NCI-H1048 (cell line): ENCODE measurements at places on chromosomes 7 and 10.

- no peak for DNase-seq
Measured at GRCh38 chr7:103711413-103711812, 265.4 kb upstream of the SLC26A5 start.

DNA sequence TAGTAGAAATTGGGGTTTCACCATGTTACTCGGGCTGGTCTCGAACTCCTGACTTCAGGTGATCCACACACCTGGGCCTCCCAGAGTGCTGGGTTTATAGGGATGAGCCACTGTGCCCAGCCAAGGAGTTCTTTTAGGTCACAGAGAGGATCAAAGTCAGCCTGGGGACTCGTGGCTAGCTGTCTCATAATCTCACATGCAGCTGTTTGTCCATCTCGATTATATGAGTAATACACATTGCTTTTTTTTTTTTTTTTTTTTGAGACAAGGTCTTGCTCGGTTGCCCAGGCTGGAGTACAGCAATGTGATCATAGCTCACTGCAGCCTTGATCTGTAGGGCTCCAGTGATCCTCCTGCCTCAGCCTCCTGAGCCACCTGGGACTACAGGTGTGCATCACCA is 2.2 kb downstream of the IFT22 start:
- no peak for DNase-seq

DNA sequence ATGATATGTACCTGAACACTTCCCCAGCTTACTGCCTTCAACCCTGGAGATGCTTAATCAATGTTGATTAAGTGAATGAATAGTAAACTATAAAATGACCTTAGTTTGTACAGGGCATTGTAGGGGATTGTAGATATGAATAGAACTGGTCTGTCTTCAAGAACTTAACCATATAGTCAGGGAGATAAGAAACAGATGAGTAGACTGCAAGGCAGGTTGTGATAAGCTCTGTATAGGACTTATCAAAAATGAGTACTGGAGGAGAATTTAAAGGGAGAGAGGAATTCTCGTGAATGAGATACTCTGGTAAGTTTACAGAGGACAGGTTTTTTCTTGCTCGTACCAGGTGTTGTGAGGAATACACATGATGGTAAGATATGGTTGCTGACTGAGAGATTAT is 27.6 kb downstream of the SGPL1 start:
- DNase-seq = no peak

DNA sequence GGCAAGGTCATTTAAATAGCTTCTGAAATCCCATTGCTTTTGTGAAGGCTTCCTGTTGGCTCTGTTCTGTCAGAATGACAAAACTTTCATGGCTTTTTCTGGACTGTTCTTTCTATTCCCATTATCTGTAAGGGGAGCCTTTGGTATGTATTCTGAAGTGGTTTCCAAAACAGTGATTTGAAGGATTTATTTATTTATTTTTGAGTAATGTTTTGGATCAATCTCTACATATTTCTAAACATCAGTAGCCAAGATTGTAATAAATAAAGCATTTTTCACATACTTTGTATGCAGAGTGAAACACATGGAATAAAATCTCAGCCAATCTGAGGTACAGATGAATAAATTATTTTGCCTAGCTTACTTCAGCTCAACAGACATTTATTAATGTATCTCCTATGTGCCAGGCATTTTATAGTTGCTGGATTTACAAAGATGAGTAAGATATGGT is 121.1 kb downstream of the BBS9 start:
- DNase-seq = no peak

DNA sequence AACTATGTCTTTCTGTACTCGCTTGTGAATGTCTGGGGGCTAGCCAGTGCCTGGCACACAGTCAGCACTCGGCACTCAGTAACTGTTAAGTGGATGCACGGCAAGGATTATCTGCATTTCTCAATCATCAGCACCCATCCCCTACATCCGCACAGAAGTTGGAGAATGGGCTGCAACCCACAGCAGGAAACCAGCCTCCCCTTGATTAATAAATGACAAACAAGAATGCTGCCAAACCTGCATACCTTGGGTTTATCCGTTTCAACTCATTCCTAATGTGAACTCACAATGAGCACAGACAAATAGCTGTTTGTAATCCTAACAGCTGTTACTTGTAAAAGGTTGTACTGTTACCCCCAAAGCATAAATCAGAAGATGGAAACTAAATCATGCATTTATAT is 28.9 kb downstream of the PPP1R3C start:
- DNase-seq = no peak

GRCh38 chr10:52744057-52744805 is 28.4 kb downstream of the MBL2 start:
- no peak for DNase-seq

GRCh38 chr7:3960050-3960763 is 659.2 kb downstream of the SDK1 start:
- no peak for DNase-seq

- no peak for DNase-seq
Measured at GRCh38 chr10:9301554-9301953, 1247.1 kb downstream of the GATA3 start.

- DNase-seq = no peak
Measured at GRCh38 chr7:78134256-78134655, 335.7 kb downstream of the PHTF2 start.

- no peak for DNase-seq
Measured at GRCh38 chr7:117124591-117125220, 171.4 kb downstream of the ST7 start.

DNA sequence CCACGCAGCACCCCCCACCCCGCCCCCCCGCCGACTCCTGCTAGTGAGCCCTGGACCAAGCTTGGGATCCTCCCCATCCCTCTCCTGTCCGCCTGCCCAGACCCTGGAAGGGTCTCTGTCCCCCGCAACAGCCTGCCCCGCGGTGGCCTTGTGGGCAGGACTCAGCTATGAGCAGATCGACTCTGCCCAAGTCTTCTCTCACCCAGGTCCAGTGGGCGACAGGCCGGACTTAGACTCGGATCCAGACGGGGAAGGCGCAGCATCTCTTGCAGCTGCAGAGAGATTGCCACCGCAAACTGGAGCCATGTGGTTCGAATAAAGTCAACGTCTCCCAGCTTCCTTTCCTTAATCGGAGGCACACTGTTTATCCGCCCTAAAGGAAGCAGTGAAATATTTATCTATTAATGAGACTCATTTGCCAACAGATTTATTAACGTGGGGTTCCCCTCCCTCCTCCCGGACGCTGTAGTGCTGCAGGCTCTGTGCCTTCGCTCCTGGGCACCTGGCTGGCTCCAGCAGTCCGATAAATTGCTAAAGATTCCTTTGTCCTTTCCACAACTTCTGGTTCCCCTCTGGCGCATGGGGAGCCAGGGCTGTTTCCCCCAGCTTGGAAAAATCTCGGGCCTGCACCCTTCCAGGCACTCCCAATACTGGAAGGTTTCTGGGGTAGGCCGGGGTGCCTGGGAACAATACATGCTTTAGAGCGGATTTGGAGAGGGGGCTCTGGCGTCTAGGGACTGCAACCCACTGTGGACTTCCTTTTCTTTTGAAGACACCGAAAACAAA is 634 bp upstream of the HOXA7 start:
- no peak for DNase-seq

- DNase-seq = no peak
Measured at GRCh38 chr10:86061278-86062197, 305.1 kb downstream of the GRID1 start.

GRCh38 chr10:66555061-66555460 is 370.8 kb upstream of the LRRTM3 start:
- DNase-seq = no peak

DNA sequence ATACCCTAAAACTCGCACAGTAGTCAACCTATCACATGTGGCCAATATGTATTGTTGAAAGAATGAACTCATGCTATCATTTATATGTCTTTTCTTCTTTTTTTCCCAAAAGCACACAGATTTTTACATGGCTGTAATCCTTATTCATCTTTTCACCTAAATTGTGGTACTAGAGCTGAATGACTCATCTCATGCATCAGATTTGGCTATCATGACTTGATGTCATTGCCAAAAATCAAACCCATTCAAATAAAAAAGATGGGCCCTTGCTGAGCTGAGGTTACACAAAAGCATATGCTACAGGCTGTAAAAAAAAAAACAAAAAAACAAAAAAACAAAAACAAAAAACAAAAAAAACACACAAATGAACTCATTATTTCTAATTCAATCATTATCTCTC is 3.3 kb upstream of the LMOD2 start:
- no peak for DNase-seq

GRCh38 chr7:140326116-140326928 is 72.0 kb downstream of the SLC37A3 start:
- no peak for DNase-seq

GRCh38 chr10:16779384-16779915 is 37.8 kb downstream of the RSU1 start:
- no peak for DNase-seq

- DNase-seq = no peak
Measured at GRCh38 chr10:101415884-101416283, 61.9 kb downstream of the BTRC start.

DNA sequence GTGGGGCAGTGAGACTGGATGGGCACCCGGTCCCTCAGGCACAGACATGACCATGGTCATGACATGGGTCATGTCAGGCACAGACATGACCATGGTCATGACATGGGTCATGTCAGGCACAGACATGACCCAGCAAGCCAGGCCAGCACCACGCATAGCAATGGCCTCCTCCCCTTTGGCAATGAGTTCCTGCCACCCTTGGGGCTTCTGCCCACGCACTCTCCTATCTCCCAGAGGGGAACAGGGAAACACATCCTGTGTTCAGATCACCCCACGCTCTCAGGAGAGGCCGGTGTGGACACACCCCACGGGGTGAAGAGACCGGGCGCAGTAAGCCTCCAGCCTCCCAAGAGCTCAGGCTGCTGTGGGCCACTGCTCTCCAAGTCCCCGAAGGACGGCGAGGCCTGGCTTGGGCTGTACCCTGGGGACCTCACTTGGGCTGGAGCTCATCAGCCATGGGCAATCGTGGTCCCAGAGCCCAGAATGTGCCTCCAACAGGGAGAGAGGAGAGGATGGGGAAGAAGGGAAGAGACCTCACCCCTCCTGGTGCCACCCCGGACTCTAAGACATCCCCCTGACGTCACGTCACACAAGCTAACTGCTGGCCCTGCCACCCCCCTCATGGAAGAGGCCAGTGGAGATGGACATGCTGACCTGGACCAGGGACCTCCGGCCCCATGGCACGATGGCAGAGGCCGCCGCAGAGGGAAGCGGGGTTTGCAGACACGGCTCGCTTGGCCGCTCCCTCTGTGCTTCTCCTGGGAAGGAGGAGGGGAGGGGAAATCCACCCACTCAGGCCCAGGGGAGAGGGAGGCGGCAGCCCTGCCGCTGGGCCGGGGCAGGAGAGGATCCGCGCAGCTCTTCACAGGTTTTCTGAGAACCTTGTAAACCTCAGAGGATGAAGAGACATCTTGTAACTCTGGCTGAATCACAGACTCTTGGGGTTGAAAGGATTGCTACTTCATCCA is 269.6 kb downstream of the ELFN1 start:
- no peak for DNase-seq

GRCh38 chr10:89357975-89358374 is 19.9 kb upstream of the IFIT1B start:
- no peak for DNase-seq

DNA sequence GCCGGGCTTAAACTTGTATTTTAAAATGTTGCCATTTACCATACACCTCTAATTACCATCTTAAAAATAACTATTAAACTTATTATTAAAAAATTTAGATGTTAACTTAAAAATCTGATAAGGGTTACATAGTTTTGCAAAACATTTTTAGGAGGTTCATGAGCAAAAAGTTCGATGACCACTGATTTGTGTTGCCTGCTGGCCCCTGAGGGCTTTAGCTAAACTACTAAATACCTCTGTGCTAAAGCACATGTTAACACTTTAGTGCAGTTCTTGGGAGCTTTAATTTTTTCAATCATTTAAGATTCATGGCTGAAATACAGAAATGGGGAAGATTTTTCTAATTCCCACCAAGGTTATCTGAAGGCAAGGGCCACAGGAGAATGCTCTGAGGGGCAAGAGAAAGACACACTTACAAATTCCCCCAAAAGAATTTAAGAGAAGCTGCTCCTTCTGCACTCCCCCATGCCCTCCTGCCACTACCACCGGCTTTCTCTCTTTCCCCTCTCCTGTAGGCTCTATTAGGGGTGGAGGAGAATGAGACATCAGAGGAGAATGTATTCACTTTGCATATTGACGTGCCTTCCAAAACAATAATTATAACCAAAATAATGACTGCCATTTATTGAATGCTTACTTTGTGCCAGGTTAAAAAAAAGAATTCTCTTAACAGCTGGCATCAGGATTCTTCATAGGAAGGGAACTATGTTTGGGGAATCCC is 106.2 kb downstream of the RTKN2 start:
- DNase-seq = peak; percentile 16

- no peak for DNase-seq
Measured at GRCh38 chr7:122983261-122983660, 12.2 kb downstream of the TAS2R16 start.

DNA sequence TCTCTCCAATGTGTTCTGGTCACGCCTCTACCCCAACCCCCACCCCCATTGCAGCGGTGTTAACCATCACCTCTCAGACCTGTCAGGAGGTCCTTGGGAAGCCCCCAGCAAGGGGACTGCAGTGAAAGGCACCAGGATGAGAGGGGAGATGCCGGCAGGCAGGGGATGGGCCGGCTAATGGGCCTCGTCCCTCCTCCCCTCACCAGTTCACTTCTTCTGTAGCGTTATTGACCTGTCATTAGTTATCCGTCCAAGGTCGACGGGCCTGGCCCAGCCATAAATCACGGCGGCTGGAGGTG is 18.8 kb downstream of the POLL start:
- no peak for DNase-seq

- no peak for DNase-seq
Measured at GRCh38 chr7:140364819-140365218, 33.5 kb downstream of the SLC37A3 start.
